Progenitor cell of endocrine pancreas (in vitro differentiated cells): ENCODE measurements at places on chromosomes 16 and 17. TPM values are rescaled to one million over a fixed set of nuclear protein-coding genes. Genes with fewer than 3 reads are reported as not detected.

GRCh38 chr17:27945333-27945616 lies 52.1 kb upstream of the LYRM9 start:
- no peak for DNase-seq

DNA sequence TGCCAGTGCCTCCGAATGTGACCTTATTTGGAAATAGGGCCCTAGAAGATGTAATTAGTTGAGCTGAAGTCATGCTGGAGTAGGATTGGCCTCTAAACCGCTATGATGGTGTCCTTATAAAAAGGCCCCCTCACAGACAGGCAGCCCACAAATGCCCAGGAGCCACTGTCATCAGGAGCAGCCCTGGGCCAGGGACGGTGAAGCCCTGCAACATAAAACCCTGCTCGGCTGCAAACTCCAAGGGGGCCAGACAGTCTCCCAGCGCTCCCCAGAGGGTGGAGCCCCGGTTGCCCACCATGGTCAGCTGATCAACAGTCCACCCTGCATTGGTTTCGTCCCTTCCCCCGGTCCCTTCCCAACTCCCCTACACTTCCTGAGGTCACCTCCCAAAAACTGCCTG lies 351.7 kb downstream of the FOXL1 start:
- DNase-seq: no peak

- DNase-seq: no peak
Measured at GRCh38 chr16:88521674-88522073, 48.5 kb upstream of the ZC3H18 start.

DNA sequence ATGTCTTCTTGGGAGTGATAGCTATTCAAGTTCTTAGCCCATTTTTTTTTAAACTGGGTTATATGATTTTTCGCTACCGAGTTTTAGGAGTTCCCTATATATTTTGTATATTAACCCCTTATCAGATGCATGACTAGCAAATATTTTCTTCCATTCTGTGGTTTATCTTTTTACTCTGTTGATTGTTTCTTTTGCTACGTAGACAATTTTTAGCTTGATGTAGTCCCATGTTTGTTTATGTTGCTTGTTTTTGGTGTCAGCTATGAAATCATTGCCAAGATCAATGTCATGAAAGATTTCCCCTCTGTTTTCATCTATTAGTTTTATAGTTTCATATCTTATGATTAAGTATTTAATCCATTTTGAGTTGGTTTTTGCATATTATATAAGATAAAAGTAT lies 480.5 kb downstream of the CDH11 start:
- no peak for DNase-seq

- DNase-seq: no peak
Measured at GRCh38 chr17:56141046-56141839, 12.0 kb upstream of the ANKFN1 start.

- no peak for DNase-seq
Measured at GRCh38 chr16:26441178-26441577, 625.5 kb upstream of the C16orf82 start.

DNA sequence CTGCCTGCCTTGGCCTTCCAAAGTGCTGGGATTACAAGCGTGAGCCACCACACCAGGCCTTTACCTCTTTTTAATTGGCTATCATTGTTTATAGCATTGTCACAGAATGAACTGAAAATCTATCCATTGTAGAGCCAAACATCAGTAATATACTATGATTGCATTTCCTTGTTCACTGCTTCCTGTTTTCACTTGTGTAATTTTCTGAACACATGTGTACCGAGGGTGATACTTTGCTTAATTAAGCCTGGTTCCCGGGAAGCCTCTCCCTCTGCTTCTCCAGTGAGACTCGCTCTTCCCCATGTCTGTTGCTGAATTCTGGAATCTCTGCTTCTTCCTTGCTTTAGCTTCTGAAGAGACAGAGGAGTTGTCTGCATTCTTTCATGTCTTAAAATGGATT lies 33.1 kb downstream of the POLR3E start:
- no peak for DNase-seq

GRCh38 chr16:89924297-89924924 lies 1.3 kb downstream of the TUBB3 start:
- peak; percentile 48 for DNase-seq

DNA sequence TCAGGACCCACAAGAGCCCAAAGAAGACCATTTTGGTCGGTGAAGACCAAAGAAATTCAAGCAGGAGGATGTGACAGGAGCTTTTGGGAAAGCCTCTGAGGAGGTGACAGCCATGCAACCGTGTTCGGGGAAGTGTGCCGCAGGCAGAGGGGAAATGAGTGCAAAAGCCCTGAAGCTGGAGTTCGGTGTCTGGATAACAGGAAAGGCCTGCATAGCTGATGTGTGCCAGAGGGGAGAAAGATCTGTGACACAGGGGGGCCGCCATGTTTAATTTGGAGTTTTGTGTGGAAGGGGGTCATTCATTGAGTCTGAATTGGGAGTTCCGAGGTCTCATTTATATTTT lies 870 bp upstream of the ZC3H7A start:
- no peak for DNase-seq

- no peak for DNase-seq
Measured at GRCh38 chr16:15482068-15482747, 47.8 kb downstream of the BMERB1 start.

- DNase-seq: no peak
Measured at GRCh38 chr17:22233382-22233781, 541.1 kb downstream of the KCNJ18 start.

DNA sequence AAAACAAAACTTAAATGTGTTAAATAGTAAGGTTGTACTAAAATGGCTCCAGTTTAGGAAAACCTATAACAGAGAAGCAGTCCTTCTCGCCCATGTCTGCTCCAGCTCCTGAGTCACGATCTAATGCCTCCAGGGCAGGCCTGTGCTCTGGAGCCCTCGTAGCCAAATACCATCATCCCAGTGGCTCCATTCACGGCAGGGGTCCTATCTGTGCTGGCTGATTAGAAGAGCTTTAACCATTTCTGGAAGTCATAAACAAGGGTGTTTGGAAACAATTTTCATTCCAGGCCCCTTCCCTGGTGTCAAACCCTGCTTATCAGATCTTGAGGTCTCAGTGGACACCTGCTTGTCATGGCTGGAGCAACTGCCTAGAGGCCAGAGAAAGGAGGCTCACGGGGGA lies 336.9 kb downstream of the SOX9 start:
- no peak for DNase-seq

PNMT gene
- 2.5 and 3.1 TPM in 2 replicates for total RNA-seq

SYCE1L gene
- total RNA-seq: 25.6 and 27.2 TPM in 2 replicates

DPEP3 gene
- not detected in 2 replicates for total RNA-seq
